ENCODE measurements at places on chromosomes 3 and 15.

- no peak for DNase-seq
Observed at GRCh38 chr15:74870436-74871215, 2.5 kb downstream of the SCAMP2 start.

- no peak for DNase-seq
Observed at GRCh38 chr3:45985532-45986302, 9.9 kb downstream of the FYCO1 start.

DNA sequence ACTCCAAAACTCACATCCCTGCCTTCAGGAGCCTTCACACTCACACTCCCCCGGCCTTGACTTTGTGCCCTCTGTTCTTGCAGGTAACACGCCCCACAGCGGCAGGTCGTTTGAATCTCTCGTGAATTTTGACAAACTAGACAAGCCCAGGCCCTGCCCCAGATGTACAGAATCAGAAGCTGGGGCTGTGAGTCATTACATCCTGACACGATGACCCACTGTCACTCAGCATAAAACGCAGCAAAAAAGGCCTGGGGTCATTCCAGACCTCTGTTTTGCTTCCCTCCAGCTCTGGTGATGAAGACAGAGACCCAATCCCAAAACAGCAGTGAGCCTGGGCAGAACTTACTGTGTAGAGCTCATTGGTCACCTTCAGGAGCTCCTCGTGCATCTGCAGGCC, 116.4 kb upstream of the RAD18 start:
- DNase-seq, result no peak

GRCh38 chr15:90561344-90562244, 31.9 kb downstream of the CRTC3 start:
- DNase-seq, result no peak

- DNase-seq, result no peak
Observed at GRCh38 chr3:132136334-132136716, 101.5 kb upstream of the CPNE4 start.

DNA sequence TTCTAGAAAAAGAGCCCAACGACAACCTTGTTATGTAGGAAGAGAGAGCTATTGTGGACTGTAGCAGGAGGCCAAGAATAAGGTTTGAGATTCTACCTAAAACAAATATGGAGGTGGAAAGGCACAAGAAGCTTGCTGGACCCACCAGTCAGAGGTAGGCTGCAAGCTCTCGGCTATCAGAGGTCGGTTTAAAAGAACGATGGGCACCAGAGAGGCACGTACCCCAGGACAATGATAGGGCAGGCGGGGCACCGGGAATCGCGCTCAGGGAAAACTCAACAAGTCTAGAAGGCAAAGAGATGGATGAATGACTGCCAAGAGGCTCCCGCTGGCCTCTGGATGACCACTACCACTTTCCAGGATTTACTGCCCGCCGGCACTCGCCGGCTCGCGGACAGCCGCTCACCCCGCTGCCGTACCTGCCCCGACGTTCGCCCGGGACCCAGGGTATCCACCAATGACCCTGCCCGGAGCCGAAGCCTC, 1.1 kb downstream of the HDGFL3 start:
- DNase-seq, result no peak

- no peak for DNase-seq
Observed at GRCh38 chr3:102304550-102304949, 130.3 kb upstream of the ZPLD1 start.

DNA sequence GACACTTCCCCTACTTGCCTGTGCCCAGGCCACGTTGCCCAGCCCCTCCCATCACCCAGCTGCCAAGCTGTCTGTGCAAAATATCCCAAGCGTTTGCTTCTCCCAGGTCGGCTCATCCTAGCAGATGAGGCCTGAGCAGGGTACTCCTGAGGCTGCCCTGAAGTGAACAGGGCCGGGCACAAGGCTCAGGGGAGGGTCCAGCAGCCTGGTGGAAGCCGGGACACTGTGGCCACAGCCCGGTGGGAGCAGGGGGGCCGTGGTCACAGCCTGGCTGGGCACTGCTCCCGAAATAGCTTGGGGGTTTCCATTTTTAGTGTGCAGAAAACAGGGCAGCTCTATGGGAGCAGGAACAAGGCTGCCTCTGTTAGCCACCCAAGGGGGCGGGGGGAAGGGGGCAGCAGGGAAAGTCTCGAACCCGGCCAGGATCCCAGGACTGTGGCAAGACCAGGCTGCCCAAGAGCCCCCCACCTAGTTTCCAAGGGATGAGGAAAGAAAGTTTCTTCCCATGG, 3.4 kb downstream of the PLXNB1 start:
- DNase-seq, result no peak

GRCh38 chr3:125357837-125358236, 17.3 kb downstream of the ZNF148 start:
- DNase-seq, result no peak

- no peak for DNase-seq
Observed at GRCh38 chr15:31848621-31849020, 181.7 kb upstream of the CHRNA7 start.

DNA sequence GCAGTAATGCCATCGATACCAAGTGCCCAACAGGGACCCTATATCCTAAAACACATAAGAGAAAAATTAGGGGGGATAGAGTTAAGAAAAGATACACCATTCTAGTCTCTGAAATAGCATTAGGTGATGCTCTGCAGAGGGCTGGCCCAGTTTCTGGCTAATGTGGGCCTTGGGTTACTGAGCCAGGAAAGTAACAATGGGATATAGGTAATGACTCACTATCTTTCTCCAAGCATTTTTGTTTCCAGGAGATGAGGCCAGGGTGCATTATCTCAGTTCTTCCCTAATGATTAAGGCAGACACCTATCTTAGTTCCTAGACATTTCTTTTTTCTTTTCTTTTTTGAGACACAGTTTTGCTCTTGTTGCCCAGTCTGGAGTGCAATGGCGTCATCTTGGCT, 50.0 kb downstream of the PRKAR2A start:
- DNase-seq, result no peak

DNA sequence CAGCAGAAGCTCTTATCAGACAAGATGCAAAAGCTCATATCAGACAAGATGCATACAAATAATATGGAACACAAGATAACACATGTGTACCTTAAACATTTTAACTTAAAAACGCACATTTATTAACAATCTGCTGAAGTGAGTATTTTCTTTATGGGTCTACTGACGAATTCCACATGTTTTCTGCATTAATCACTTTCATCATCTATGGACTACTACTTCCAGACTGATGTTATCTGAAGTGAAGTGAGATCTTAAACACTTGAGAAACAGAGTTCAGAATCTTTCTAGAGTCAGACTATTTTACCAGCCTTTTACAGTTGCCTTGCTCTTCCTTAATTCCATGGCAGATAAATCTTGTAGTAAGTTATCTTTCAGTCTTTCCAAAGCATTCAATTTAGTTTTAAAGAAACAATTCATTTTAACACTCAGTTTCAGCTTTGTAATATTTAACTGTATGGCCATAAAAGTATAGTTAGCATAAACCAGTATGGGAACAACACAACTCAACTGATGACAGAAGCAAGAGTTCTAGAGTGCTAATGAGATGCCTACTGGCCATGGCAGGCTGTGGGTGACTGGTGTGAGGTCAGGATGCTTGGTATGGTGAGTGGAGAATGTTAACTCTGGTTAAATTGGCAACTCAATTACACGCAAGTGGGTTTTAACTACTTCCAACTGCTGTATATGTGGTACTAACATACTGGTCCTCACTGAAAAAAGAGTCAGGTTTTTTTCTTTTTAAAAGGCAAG, 9.8 kb downstream of the CMTM6 start:
- DNase-seq, result no peak

DNA sequence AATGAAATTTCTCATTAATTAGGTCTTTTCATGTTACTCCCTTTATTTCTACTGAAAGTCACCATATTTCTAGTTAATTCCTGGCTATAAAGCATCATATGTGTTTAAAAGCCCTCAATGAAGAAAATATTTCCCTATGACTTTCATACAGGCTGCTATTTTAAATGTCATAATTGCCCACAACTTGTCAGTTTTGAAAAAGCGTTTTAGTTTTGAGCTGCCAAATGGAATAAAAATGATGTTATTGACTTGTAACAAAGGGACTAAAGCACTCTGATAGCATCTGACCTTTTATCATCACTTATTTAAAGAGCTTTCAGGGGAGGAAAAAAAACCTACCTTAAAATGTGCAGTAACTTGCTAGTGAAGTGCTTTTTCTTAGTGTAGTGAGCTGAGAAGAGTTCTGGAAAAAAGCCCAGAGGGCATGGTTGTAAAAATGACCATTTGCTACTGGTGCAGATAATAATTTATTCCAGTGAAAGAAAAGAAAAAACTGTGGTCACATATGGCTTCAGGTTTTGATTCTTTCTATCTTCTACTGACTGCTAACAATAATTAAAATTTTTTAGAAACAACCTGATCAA, 877.2 kb downstream of the CADM2 start:
- no peak for DNase-seq

DNA sequence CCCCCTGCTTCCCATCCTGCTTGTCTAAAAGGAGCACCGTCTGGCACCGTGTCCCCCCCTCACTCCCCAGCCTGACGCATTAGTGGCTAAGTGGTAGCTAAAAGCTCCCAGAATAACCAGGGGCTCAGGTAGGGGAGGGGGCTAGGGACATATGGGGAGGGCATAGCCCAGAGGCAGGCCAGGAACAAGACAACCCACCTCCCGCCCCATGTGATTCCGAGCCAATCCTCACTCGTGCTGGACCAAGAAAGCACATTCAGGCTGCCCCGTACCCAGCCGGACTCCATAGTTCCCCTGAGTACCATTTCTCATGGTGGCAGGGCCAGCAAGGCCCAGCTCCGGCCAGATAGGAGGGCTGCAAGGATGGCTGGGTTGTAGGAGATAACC, 11.5 kb downstream of the SEMA7A start:
- no peak for DNase-seq

DNA sequence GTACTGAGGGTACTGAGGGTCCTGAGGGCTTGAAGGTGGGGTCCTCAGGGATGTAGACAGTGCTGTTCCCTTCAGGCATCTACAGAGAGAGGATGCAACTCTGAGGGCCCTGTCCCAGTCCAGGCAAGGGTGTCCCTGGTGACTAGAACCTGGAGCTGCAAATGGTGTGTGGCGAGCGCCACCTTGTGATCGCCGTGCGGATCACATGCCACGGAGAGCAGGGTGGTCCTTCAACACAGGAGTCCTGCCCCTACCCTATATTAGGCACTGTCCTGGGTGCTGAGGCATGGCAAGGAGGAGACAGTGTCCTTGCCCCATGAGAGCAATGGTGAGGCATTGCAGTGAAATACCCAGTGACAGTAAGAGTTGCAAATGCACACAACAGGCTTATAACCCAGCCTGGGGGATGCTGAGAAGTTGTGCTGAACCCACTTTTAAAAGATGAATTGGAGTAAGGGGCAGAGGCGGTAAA, 23.6 kb downstream of the RHCG start:
- DNase-seq, result no peak

- no peak for DNase-seq
Observed at GRCh38 chr3:196057760-196058331, 24.0 kb downstream of the TFRC start.

GRCh38 chr3:186974824-186975313, 44.5 kb downstream of the ST6GAL1 start:
- no peak for DNase-seq

DNA sequence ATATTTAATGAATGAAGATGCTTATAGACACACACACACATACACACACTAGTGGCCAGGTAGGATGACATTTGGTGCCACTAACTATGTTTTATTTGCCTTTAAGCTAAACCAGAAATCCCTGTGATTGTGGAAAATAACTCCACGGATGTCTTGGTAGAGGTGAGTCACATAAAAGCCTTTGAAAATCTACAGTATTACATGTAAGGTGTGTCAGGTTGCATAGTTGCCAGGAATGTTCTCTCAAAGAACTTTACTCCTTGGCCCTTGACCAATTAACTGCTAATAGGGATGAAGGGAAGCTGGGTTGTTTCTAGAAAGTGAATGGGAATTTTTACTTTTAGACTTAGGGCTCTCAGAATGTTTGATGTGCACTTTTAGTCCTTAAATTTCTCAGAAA, 9.9 kb downstream of the ZBED2 start:
- DNase-seq, result no peak

- no peak for DNase-seq
Observed at GRCh38 chr3:134017490-134017889, 12.2 kb downstream of the SLCO2A1 start.

GRCh38 chr3:30401971-30402370, 204.4 kb upstream of the TGFBR2 start:
- no peak for DNase-seq

DNA sequence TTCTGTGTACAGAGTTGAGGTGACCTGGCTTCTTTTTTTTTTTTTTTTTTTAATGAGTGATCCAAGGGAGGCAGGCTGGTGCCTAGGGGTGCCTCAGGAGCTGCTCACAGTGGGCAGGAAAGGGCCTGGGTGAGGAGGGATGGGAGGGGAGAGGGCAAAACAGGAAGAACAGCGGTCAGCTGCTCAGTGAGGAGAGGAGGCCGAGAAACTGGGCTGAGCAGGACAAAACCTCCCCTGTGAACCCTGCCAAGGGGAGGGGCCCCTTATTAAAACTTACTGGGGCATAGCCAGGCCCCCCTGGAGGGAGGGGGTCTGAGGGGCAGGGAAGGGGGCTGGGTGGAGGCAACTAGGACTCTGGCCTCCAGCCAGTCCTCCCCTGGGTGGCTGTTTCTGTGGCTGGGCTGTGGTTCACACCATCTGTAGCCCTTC, 3.5 kb downstream of the PLEKHO2 start:
- DNase-seq, result no peak

- DNase-seq, result no peak
Observed at GRCh38 chr3:192864941-192865340, 52.7 kb downstream of the MB21D2 start.

- DNase-seq, result no peak
Observed at GRCh38 chr3:80238606-80239005, 470.8 kb upstream of the ROBO1 start.

All from stimulated activated CD4-positive, alpha-beta T cell treated with anti-CD3 and anti-CD28 coated beads, TNF-alpha, amount 100 ng/mL, for 1 hour (primary cell).